ENCODE measurements at places on chromosomes 2 and 18.

DNA sequence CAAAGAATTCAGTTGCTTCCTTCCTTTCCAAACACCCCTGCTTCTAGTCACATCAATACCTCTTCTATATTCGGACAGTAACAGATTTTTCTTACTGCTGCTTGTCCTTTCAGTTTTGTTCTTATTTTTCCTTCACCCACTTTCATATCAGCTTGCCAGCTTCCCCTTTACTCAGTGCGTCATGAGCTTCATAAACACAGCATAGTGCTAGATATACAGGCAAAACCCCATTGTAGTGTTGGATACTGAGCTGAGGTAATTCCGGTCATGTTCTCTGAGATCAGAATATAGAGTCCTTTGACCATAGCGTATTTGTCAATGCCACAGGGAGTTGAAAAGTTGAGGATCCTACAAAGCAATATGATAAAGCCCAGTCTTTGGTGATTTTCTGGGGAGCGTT is 2.4 kb downstream of the FARP2 start:
- DNase-seq, result peak; percentile 2

- DNase-seq, result no peak
These were observed 155.1 kb downstream of the FIGN start for GRCh38 chr2:163580757-163581156.

DNA sequence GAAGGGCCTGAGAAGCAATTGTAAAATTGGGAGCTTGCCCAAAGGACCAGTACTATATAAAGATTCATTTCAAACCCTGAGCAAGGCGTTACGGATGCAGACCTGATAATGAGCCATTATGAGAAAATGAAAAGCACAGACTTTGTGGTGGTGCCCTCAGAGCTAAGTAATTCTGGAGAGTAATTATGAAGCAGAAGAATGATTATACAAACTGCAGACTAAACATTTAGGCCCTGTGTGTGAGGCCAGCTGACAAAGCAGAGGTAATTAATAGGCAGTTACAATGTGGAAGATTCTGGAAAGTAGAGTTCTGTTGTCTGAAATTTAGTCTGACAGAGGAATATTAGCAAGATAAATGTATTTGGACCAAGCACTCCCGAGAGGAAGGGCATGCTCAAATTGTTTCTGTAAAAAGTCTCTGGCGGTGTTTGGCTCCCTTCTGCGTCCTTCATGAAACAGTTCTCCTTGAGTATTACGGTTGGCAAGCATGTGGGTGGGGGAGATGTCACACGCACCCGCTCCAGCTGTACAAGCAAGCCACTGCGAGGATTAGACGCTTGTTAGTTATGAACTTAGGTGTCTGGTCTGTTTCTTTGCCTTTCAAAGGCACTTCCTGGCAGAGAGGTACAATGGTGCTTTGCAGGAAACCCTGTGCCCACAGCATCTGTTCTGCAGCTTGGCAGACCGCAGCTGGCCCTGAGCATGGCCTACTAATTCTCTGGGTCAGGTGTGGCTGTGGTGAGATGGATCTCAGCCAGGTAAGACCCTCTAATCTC is 45.5 kb downstream of the CDC42EP3 start:
- peak; percentile 97 for DNase-seq

DNA sequence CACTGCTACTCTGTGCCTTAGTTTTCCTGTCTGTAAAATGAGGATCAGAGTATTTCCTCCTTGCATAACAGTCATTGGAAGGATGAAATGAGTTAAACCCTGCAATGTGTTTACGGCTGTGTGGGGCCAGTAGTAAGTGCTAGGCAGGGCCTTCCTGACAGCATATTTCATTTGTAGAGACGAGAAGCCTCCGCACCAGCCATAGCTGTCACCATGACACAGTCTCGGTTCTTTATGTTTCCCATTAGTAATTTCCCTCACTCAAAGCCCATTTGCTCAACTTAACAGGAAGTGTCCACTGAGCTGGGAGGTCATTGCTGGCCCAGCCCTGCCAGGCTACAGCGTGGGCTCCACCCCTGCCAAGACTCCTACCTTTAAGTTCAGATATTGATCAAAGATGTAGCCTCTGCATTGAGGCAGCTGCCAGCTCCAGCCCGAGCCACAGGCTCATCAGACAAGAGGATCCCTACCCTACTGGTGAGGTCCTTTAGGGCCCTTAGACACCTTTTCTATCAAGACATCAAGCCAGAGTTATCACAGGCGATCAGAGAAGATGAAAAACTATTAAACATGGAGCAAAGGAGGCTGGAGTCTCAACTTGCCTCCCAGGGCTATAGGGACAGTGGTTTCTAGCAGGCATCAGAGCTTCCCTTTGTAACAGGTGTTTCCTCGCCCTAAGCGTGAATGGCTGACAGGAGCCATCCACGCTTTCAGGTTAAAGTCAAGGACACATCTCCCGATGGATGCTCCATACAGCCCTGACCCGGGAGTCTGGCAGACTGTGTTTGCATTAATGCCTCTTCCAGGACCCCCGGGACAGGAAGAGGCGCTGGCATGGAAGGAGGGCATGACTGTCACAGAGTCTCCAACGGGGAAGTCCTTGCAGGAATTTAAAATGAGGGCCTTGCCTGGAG is 251.7 kb downstream of the NDUFA10 start:
- no peak for DNase-seq

DNA sequence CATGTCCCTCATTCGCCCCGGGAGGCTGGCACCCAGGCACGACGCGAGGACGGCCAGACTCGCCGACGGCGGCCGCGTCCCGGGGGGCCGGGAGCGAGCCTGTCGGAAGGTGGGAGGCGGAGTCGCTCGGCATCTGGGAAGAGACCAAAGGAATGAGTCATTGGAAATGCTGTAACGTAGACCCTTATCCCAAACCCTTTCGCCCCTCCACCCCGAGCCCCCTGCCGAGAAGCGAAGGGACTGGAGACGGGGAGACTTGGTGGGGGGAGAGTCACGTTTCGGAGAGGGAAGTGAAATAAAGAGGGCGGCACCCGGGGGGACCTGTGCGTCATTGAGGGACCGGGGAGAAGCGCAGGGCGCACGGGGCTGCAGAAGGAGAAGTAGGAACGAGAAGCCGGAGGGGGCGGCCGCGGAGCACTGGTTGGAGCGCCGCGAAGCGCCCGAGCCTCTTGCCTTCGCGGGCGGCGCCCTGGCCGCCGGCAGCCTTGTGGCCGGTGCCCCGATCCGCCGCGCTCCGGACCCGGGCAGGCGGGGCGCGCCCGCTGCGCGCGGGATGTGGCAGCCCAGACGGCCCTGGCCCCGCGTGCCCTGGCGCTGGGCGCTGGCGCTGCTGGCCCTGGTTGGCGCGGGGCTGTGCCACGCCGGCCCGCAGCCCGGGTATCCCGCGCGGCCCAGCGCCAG is at the start of gene EMILIN2:
Gene EMILIN2, plus strand, starts transcription at position 371 of the 681 bp plus-strand sequence. Its CDS starts 183 bp downstream, at position 554.
- DNase-seq, result peak; percentile 32

GRCh38 chr2:39517622-39518021 is 80.5 kb upstream of the MAP4K3 start:
- no peak for DNase-seq

All from astrocyte (in vitro differentiated cells and primary cell).